ENCODE measurements at places on chromosomes 1 and 21.

DNA sequence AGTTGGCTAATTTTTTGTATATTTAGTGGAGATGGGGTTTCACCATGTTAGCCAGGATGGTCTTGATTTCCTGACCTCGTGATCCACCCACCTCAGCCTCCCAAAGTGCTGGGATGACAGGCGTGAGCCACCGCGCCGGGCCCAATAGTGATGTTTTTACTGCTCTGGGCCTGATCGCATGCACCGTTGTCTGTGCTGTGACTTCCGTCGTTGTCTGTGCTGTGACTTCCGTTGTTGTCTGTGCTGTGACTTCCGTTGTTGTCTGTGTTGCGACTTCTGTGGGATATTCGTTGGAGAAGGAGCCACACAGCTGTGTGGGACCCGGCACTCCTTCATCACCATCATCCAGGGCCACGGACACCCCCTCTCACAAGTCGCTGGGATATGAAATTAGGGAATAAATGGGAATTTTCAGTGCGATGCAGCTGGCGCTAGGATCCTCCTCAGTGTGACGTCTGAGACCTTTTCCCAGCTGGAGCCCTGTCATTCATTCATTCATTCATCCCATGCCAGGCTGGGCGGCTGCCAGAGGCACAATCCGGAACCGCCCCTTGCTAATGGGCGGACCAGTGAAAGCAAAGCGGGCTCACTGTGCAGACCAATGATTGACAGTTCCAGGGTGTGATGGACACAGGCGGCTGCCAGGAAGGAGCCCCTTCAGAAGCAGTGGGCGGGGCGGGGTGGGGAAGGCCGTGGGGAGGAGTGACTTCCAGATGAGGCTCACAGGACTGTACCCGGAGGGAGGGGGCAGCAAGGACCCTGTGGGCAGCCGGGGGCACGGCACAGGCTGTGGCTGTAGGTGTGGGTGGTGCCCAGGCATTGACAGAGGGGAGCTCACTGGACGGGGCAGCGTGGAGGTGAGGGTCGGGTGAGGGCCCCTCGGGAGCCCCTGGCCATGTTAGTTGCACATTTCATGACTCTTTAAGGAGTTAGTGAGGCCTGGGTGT lies 48.9 kb downstream of the PRKCZ start:
- no peak for DNase-seq

GRCh38 chr1:22105611-22106207 lies 37.2 kb downstream of the WNT4 start:
- DNase-seq = peak; percentile 37

- no peak for DNase-seq
Measured at GRCh38 chr1:119462964-119463363, 44.0 kb upstream of the HSD3B1 start.

- no peak for DNase-seq
Measured at GRCh38 chr21:38796424-38796823, 9.3 kb upstream of the ETS2 start.

GRCh38 chr1:89894210-89895201 lies 73.7 kb downstream of the LRRC8D start:
- DNase-seq = no peak

- no peak for DNase-seq
Measured at GRCh38 chr1:45116340-45116739, 90.1 kb downstream of the ZSWIM5 start.

- no peak for DNase-seq
Measured at GRCh38 chr1:242133796-242134195, 134.9 kb upstream of the MAP1LC3C start.

All from CMK (cell line).